CD4-positive, alpha-beta T cell treated with Interleukin-2 at 100 ng/mL for 4 hours (primary cell): ENCODE measurements at places on chromosomes 1 and 21.

DNA sequence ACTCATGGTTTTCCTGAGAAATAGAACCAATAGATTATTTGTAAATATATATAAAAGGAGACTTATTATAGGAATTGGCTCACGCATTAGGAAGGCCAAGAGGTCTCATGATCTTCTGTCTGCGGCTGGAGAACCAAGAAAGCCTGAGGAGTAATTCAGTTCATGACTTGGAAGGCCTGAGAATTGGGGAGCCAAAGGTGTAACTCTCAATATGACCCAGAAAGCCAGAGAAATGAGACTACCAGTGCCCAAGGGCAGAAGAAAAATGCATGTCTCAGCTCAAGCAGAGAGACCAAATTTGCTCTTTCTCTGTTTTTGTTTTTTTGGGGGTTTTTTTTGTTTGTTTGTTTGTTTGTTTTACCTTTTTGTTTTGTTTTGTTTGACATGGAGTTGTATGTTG, 19.5 kb downstream of the SLAMF7 start:
- no peak for DNase-seq

DNA sequence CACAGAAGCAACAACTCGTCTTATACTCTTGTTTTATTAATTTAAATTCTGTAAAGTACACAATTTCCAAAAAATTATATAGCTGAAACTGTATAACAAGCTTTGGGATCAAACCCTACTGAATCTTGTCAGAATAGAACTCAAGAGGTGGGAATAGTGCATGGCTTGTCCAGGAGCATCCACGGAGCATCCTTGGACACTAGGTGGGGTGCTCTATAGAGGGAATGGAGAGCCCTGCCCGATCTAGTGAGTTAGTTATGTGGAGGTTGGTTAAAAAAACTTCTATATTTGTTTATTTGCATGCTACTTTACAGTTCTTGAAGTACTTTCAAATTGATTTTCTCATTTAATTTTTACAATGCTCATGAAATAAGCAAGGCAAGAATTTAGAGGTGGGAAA, 28.3 kb downstream of the ROR1 start:
- DNase-seq, result no peak

- DNase-seq, result no peak
Observed at GRCh38 chr1:206674745-206675175, 9.9 kb upstream of the MAPKAPK2 start.

GRCh38 chr1:92934395-92935378, 26.6 kb downstream of the DIPK1A start:
- DNase-seq, result no peak

- DNase-seq, result no peak
Observed at GRCh38 chr1:154861607-154862094, 8.4 kb downstream of the KCNN3 start.

DNA sequence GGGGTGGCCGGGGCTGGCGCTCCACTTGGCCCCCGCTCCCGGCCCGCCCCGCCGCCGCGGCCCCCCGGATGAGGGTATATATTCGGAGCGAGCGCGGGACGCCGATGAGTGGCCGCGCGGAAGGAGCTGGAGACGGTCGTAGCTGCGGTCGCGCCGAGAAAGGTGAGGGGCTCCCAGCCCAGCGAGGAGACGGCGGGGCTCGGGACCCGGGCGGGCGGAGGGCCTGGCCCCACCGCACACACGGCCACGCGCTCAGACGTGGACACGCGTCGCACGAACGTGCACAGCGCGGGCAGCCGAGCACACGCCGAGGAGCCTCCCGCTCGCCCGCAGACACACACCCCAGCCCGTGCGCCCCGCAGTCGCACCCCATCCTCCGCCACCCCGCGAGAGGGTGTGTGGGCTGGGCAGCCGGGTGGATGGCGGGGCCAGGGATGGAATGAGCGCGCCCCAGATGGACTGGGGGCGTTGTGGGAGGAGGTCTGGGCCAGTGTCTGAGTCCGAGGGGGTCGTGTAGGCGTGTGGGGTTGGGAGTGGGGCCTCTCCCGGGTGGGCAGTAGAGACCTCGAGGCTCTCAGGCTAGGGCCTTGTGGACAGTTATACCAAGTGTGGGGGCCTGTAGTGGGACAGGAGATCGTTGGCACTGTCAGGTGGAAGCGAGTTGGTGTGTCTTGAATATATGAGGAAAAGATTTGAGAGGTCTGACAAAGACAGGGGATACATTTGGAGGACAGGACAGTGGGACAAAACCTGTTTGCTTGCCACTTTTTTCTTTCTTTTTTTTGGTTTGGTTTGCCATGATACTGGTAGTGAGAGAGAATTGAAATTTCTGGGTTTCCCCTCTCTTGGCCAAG, at the start of gene UAP1:
Gene UAP1 (plus strand): TSS at position 107 of the 854 bp plus-strand sequence. CDS start 4,347 bp downstream, outside the sequence.
- DNase-seq, result no peak

- no peak for DNase-seq
Observed at GRCh38 chr1:47782414-47783166, 214.6 kb downstream of the TRABD2B start.

DNA sequence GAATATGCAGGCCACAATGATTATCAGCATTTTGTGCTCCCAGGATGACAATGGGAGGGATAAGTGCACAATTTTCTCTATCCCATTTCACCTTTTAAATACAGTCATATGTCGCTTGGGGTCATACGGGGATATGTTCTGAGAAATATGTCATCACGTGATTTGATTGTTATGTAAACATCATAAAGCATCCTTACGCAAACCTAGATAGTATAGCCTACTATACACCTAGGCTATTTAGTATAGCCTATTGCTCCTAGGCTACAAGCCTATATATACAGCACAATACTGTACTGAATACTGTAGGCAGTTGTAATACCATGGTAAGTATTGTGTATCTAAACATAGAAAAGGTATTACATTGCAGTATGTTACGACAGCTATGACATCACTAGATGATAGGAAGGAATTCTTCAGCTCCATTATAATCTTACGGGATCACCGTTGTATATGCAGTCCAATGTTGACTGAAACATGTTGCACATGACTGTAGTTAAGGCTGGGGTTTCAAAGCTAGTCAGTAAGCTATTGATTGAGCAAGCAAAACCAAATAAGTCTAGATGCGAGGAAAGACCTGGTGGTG, 18.9 kb downstream of the RUSC1 start:
- no peak for DNase-seq

GRCh38 chr1:59697150-59697800, 117.5 kb upstream of the HOOK1 start:
- DNase-seq, result peak; percentile 9

GRCh38 chr1:63968663-63969440, 195.0 kb downstream of the ROR1 start:
- no peak for DNase-seq

DNA sequence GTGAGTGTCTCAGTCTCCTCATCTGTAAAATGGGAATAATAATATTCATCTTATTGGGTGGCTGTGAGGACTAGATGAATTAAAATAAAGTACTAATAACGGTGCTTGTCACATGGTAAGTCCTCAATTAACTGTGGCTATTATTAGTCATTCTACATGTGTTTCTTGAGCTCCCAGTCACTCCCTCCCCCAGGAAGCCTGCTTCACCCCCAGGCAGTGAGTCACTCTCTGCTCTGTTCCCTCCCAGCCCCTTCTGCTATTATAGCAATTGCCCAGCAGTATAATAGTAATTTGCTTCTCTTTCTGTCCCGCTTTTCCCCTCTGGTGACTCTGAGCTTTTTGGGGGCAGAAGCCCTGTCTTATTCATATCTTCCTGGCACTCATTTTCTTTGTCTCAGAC, 102.0 kb downstream of the BEND5 start:
- no peak for DNase-seq
